ENCODE measurements at places on chromosomes 3 and 15.

DNA sequence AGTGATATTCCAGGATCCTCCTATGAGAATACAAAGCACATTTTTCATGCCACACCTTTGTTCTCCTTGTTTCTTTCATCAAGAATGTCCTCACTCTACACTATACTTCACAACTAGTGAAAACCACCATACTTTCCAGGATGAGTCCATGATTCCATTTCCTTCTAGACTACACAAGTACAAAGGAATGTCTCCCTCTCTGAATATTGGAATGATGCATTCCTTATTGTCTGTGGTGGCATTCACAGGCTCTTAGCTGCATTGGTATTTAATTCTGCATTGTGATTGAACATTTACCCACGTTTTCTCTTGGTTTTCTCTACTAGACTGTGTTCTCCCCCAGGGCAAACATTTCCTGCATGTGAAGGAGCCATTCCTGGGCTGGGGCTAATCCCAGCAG is 217.5 kb downstream of the RAP2B start:
- no peak for DNase-seq

- DNase-seq: no peak
Observed at GRCh38 chr3:165439765-165440164, 243.6 kb upstream of the SLITRK3 start.

GRCh38 chr15:37102305-37103162 is 2.2 kb upstream of the MEIS2 start:
- no peak for DNase-seq

DNA sequence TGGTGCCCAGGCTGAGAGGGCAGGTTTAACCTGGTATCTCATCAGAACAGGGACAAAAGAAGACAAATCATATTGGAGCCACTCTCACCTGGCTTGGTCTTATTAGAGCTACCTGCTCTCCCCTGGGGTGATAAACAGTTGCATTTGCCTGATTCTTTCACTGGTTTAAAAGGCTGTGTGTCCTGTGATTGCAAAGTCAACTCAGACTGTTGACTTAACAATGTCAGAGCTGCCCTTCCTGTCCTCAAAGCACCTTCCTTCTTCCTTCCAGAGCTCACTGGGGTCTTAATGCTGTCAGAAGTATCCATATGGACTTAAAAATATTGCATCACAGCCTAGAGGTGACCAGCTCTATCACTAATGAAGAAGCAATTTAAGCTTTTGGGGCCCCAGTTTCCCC is 50.5 kb upstream of the MINAR1 start:
- DNase-seq: no peak

- no peak for DNase-seq
Observed at GRCh38 chr15:50278496-50278895, 13.0 kb upstream of the HDC start.

GRCh38 chr15:41169781-41170180 is 53.7 kb upstream of the INO80 start:
- DNase-seq: no peak

DNA sequence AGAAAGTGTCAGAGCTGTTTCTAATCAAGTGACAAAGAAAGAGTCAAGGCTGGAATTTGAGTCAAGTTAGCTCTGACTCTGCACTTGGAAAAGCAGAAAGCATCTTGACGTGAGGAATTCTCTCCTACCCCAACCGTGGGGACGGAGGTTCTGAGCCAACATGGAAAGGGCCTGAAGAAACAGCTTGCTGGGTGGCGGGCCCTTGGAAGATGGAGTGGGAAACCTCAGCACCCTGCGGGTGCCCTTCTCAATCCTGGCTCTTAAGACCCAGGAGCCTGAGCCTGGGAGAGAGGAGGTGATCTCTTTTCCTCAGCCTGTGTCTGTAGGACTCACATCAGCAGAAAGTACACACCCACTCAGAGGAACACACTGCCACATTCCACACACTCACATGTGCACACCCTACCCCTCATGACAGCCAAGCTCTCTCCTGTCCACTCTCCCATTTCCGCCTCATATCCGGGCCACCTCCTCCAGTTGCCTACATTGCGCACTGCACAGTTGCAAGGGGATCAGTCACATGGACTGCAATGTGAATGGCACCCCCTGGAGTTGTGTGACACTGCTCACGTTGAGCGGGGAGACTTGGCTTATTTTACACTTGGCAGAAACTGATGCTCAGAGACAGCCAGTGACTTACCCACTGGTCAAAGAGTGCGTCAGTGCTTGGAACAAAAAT is 101.5 kb upstream of the SLC6A6 start:
- DNase-seq: no peak

DNA sequence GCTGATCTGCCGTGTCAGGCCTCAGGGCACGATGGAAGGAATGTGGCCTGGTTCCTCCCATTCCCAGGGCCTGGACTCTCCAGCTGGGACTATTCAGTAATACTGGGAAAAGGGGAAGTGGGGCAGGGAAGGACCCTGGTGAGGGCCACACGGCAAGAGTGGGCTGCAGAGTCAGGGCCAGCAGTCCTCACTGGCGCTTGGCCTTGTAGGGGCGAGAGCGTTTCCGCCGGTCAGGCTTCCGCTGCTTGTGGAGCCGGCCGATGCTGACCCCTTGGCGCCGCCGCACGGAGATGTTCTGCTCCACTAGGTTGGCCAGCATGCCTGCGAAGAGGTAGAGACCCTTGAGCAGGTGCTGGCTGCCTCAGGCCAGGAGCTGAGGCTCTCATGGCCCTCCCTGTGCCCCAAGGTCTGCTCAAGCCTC is 42.8 kb downstream of the SEMA3G start:
- no peak for DNase-seq

DNA sequence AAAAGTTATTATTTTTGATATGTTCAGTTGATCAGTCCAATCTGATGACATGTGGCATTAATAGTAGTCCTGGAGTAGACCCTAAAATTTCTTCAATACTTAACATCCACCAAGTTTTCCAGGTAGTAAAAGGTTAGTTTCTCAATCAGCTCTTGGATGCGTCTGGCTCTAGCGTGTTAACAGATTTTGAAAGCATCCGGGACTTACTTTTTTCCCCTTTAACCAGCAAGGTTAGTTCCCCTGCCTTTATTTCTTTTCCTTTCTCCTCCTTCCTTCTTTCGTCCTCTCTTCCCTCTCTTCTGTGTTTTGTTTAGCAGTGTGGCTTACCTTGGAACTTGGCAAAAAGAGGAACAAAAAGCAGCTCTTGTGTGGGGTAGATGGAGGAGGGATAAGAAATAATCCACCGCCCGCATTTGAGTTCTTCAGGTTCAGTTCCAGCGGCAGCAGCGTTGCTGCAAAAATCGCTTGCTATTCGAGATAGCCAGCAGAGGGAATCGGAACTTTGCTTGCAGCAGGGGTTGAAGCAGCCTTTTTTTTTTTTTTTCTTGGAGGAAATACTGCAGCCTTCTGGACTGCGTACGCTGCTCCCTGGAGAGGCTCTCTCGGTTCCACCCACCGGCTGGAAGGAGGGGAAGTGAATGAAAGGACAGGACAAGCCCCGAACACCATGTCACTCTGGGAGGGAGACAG is at the start of gene RBMS3:
Gene RBMS3, plus strand, starts transcription at position 668 of the 690 bp plus-strand sequence.
- no peak for DNase-seq

DNA sequence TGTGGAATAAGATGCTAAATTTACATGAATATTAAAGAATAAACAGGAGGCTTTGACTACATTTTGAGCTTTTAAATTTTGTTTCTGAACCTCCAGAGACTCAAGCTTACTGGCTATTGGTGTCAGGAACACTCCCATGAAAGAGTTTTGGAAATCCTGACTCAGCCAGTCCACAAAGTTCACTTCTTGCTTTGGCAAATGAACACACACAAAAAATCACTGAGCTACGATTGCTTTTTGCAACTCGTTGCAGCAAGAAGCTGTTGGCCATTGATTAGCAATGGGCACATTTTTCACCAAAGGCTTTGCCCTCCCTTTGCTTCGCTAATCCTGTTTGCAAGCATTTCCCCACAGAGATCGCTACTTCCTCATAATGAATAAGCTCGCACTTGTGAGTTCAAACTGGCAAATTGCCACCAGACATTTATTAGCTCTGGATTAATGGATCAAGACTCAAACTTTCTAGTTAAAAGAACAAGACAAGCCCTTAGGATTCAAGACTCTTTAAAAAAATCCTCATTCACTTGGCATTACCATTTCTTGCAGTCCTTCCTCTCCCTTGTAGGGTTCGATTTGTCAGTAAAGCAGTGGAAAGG is 343.2 kb upstream of the ONECUT1 start:
- DNase-seq: no peak

DNA sequence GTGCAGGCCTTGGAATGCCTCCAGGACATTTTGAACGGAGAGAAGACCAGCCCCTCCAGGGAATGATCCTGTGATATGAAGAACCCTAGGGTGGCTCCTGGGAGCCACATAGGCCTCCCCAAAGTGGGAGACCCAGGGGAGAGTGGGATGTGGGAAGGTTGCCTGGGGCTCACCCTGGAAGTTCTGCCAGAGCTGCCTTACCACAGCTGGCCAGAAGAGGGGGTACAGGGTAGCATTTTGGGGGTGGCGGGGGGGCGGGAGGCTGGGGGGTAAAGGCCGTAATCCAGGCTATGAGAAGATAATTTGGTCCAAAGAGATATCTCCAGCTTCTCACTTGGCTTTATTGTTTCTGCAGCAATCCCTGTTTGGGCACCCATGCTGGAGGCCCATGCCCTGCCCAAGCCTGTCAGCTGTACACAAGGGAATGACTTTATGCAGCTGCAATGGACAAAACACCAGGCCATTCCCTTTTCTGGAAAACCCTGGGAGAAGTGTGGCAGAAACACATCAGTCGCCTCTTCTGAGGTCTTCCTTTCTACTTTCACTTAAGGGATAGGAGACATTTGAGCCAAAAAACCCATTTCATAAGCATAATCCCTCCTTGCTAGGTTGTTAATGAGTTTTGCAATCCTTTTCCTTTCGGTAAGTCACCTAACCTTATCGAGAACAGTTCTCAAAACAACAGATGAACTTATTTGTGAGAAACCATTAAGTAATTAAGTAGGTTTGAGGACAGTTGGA is 11.0 kb upstream of the MUSTN1 start:
- no peak for DNase-seq

GRCh38 chr15:59545573-59545972 is 66.0 kb upstream of the GCNT3 start:
- no peak for DNase-seq

GRCh38 chr3:178536211-178537079 is at the start of gene KCNMB2:
KCNMB2 (plus strand) TSS chr3:178536436.
- no peak for DNase-seq

DNA sequence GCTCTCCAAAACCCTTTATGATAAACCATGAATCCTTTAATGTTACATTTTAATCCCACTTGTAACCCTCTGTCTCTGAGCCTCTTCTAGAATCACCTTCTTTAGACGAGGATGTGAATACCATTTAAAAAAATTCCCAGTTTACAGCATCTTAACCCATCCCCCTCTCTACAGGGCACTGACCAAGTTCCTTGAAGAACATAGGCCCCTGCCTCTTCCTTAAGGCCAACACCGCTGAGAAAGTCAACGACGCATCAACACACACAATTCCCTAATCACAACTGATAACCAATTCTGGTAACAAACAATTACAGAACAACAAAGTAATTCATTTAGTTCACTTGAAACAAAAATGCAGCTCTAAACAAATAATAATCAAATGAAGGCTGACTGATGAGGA is 130.3 kb downstream of the DLG1 start:
- no peak for DNase-seq

All from GM19239 (cell line).